Cardiac fibroblast (primary cell): ENCODE measurements at places on chromosomes 6 and 20.

- no peak for DNase-seq
Measured at GRCh38 chr20:63808964-63809674, 21.9 kb downstream of the ZBTB46 start.

DNA sequence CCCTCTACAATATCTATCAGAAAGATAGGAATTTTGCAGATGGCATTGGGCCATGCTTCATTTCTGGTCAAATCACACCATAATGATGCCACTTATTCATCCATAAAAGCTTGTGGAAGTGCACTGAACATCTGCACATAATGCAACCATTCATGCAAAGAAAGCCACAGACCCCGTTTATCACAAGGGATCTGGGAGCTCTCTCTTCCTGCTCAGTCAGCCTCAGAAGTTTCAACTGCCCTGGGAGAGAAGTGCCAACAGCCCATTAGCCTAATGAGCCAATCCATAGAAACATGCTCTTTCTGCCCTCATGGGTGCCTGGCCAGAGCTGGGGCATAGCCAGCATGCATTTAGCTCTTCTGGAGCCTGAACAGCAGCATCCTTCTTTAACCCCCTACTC, 85.8 kb downstream of the SLC35F1 start:
- DNase-seq = no peak

GRCh38 chr20:40990542-40991120, 38.0 kb upstream of the TOP1 start:
- peak; percentile 91 for DNase-seq

DNA sequence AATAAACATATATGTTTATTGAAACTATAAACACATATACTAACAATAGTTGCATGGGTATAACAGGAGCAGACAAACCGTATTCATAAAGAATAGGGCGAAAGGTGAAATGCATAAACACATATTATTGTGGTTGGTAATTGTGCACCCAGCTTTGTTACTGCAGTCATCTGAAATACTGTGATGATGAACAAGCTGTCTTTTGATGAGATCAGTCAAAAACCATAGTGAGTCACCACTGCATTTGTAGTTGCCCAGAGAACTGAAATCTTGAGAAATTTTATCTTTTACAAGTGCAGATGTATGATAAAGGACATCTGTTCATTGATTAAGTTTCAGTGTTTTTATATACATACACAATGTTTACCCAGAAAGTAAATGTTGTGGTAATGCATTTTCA, 133.7 kb downstream of the MYO6 start:
- peak; percentile 14 for DNase-seq

- no peak for DNase-seq
Measured at GRCh38 chr6:140653972-140654371, 1279.5 kb upstream of the CITED2 start.

- DNase-seq = peak; percentile 12
Measured at GRCh38 chr6:22754061-22754460, 184.7 kb downstream of the HDGFL1 start.

DNA sequence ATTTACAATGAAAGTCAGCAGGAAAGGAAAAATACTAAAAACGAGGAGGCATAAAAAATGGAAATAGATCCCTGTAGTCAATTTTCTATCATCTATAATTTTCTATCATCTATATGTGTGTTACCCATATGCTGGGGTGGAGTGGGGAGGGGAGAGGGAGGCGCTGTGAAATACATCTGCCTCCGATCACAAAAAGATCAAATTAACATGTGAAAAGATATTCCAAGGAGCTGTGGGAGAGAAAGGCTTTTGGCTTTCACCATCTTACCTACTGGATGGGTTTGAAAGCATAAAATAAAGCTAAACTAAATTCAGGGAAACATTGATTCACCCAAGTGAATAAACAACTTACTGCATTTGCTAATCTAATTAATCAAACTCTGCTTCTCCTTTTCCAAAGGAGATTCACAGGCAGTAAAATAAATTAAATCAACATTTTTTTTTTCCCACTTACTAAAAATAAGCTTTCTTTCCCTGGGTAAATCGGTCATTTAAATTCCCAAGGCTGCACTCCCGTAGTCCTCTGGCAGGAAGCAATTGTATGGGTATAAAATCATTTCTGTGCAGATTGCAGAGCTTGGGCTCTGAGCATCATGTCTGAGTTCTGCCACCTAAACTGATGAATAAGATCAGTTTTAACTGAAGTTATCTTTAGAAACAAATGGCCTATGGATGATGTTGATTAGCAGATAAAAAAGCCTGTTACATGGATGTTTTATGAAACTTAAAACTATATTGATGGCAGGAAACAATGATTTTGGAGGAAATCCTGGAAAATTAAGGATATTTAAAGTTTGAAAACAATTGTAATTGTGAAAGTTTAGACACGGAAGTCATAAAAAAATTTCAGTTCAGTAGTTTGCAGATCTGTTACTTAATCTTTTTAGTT, 147.9 kb downstream of the SOX4 start:
- DNase-seq = no peak

DNA sequence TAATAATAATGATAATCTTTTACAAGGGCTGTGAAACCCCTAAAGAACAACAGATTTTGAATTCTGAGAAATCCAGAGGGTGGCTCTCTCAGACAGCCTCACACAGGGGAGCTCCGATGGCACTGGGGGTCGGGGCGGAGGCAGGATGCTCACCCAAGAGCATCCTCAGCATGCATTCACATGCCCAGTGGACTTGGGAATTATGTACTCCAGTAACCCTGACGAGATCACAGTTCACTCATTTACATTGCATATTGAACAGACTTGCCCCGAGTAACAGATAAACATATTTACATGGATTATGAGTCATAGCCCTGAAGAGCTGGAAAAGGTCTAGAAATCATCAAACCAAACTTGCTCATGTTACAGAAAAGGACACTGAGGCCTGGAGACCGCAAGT, 482.7 kb upstream of the JARID2 start:
- peak; percentile 33 for DNase-seq

DNA sequence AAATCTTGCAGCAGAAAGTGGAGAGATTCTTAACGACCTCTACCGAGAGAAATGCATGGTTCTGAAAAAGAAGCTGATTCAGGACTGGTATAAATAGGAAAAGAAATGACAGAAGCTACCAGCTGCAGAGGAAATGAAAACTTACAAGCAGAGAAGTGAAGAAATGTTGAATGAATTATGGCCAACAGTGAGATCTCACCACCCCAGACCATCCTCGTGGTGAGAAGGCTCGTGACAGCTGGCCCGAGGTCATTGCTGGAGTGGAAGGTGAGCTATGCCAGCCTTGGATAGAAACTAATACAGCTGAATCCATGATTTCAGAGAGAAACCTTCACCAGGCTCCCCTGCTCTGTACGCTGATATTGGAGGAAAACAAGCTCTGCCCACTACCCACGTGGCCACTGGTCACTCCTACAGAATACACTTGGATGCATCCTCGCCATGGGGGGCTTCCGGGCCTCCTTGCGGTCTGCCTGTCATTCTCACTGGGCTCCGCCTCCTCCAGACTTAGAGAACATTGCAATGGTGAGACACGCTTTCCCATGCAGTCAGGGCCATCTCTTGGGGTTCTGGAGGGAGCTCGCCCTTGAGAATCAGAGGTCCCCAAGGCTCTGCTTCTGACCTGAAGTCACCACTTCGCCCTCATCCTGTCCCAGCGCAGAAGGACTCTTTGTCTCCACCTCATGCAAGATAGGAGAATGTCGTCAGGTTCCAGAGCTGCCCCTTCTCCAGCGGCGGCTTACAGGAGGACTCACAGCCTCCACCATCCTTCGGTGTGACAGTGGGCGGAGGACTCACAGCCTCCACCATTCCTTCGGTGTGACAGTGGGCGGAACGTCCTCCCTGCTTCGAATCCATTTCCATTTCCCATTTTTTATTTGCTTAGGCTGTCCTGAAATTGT, 10.6 kb upstream of the TUBB2B start:
- no peak for DNase-seq

DNA sequence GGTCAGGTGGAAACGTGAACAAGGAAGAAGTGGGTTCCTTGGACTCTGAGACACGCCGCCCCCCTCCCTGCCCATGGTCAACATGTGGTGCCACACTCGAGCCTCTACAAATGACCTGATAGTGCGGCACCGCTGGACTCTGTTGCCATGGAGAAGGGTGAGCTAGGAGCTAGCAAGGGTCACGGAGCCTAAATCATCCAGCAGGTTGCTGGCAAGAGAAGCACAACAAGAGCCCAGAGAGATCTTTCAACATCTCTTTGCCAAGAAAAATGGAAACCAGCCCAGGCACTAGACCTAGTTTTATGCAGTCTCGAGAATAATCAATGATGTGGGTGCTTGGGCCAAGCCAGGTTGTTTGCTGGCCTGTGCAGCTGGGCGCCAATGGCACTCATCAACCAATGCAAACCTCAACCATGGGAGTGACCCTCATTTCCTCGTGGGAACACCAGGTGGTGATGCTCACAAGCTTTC, 69.5 kb downstream of the NOL4L start:
- no peak for DNase-seq

GRCh38 chr6:21193790-21194475, 399.6 kb upstream of the SOX4 start:
- no peak for DNase-seq

GRCh38 chr20:56202493-56203077, 45.9 kb upstream of the MC3R start:
- DNase-seq = peak; percentile 30

DNA sequence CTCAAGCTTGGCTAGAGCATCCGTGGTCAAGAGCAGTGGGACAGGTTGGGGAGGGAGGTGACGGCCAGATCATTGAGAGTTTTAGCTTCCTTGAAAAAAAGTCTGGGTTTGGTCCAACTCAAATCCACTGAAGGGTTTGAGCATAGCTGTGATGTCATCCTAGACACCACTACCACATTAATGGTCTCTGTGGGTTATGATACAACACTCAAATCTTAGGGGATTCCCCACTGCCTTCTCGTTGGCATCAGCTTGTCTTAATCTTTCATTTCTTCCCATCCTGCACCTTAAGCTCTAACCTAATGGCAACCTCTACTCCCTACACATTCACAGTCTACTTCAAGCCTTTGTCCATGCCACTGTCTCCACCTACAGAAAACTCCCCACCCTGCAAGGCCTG, 77.3 kb downstream of the BMP6 start:
- no peak for DNase-seq

DNA sequence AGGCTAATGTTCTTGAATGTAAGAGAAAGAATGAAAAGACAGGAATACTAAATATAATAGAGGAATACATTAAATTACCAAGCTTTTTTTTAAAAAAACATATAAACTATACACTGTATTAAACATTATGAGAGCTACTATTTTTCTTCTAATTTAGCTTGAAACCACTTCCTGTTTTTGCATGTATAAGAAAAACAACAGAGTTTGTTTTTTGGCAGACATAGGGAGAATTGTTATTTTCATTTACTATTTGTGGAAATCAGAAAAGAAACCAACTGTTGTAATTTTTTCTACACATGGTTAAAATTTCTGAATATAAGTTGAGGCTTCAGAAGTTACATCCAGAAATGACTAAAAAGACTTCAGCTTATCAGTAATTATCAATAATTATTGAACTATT, 991.8 kb upstream of the GJE1 start:
- no peak for DNase-seq

DNA sequence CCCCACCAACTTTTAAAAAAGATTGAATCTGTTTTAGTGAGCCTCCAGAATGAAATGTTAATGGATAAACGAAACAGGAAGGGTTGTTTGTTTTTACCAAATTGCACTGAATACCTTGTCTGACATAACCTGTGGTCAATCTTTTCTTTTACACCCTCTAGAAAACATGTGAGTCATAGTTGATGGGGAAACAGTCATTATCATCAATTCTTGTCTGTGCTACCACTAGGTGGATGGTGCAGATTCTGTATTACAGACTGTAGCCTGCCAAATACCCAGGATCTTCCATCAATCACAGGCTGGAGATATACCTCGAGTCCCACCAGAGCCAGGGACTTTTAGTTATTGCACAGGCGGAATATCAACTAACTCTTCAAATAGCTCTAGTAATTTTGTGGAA, 29.5 kb upstream of the PKIB start:
- no peak for DNase-seq

- DNase-seq = peak; percentile 96
Measured at GRCh38 chr6:30721198-30722024, 1.3 kb downstream of the TUBB start.

DNA sequence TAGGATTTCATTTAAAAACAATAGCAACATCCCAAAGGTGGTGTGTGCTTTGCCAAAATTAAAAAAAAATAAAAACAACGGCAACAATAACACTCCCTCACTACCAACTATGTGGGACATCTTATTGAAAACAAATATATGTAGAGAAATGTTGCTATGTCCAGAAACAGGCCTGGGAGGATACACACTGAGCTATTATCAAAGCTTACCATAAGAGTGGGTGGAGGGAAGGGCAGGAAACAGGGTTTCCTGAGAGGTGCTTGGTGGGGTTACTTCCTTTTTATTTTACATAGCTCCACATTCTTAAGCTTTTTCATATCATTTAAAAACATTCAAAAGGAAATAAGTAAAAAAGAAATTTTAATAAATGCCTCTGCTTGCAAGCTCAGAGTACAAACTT, 150.0 kb upstream of the RIPOR2 start:
- peak; percentile 70 for DNase-seq

- no peak for DNase-seq
Measured at GRCh38 chr6:84156306-84156705, 71.1 kb downstream of the CEP162 start.

- no peak for DNase-seq
Measured at GRCh38 chr6:87583822-87584221, 6.0 kb downstream of the RARS2 start.

DNA sequence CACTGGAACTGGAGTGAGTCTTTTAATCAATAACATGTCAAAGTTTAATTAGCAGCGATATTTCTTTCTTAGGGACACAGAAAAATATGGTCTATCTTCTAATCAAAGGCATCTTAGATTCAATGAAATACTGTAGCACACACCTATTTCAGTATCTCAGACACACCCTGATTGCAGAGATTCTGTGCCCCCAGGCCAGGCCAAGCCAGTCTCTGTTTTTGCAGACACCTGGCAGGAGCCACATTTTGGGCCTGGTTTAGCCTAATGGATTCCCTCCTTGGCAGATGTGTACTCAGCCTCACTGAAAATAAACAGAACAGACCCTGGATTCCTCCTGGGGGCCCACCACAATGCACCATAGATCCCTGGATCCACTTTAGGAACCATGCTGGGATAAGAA, 74.8 kb downstream of the LRFN2 start:
- no peak for DNase-seq

- DNase-seq = no peak
Measured at GRCh38 chr6:99331531-99331930, 17.9 kb downstream of the FAXC start.

DNA sequence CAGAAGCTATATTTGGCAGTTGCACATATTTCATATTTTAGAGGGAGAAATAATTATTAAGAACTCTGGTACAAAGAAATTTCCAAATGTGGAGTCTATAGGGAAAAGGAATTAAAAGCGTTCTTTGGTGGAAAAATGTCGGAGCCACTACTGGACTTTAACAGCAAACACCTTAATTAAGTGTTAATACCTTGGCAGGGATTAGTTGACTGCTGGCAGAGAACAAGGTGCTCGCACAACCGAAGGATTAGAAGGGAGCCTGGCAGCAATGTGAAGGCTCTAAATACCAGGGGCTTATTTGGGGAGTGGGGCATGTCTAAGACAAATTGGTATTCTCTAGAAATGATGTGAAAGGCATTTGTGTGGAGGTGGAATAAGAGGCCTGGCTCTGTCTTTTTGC, 98.9 kb downstream of the PAK5 start:
- no peak for DNase-seq
